ENCODE measurements at places on chromosomes 2 and 18. TPM values are rescaled to one million over a fixed set of nuclear protein-coding genes. Genes with fewer than 3 reads are reported as not detected.

The SPC25 gene
- total RNA-seq, result not detected

The COL4A3 gene
- total RNA-seq, result 0.33 TPM

The ADD2 gene
- total RNA-seq, result 2.5 TPM

The EHD3 gene
- total RNA-seq, result 30.6 TPM

The SFTPB gene
- not detected for total RNA-seq

The AP1S3 gene
- total RNA-seq, result 3.3 TPM

Measured in fibroblast of lung (primary cell).